NCI-H524 treated with DMSO at 0.1 percent for 48 hours (cell line): ENCODE measurements at places on chromosomes 1 and 21.

- no peak for DNase-seq
These were observed 76.8 kb downstream of the PLD5 start for GRCh38 chr1:242447689-242448088.

DNA sequence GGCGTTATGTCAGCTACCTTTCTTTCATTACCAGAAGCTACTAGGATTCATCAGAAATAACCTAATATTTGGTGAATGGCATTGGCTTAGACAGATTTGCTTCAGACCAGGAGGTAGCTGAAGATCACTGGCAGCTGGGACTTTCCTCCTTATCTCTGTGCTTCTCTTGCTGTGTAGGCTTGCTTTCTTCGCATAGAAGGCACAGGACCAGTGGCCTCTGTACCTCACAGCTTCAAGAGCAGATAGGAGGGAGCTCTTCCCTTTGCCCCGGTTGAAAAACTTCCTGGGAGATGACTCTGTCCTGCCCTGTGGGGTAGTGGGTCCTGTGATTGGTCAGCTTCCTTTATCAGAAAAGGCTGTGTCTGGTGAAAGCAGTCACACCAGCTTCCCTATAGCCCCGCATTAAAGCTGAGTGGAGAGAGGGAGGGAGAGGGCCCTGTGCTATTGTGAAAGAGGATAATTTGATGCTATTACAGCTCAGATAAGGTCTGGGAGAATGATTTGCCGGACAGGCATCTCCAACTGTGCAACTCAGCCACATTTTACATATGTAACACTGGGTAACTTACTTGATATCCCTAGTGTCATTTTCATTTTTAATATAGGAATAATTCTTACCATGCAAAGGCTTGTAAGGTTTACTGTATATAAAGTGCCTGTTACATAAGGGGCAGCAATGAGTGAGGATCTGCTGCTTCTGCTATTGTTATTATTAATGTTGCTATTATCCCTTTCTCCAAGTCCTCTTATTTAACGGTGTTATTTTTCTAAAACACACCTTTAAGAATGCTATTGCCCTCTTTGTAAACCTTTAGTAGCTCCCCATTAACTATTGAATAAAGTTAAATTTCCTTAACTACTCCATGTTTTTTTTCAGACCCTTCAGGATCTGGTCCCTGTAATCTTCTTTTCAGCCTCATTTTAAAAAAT is 31.6 kb downstream of the OSBPL9 start:
- no peak for DNase-seq

DNA sequence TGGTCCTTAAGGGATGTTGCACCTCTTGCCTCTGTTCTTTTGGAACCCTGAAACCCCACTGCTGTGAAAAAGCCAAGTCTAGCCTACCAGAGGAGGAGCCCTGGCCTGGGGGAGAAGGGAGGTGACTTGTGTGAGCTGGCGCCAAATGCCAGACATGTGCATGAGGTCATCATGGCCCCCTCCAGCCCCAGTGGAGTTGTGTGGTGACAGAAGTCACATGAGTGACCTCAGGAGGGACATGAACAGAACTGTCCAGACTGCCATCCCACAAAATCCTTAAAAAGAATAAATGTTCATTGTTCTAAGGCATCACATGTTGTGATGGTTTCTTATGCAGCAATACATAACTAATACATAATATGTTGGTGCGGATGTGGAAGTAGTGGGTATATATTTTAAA is 10.8 kb downstream of the HHAT start:
- DNase-seq = no peak

DNA sequence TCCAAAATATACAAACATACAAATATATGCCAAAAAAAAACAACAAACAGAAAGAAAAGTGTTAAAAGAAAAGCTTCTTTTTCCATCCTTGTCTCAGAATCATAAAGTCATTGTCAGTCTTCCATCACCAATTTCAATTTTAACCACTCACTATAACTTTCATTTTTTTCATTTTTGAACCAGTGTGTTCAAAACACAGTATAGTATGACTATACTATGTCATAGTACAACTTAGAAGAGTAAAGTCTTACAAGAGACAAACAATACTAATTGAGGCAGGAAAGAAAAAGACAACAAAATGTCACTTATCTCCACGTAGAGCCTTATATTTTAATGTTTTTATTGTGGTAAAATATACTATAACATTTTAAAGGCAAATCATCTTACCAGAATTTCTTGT is 7.6 kb downstream of the NSL1 start:
- no peak for DNase-seq

- no peak for DNase-seq
These were observed 64.2 kb downstream of the CYYR1 start for GRCh38 chr21:26508903-26509302.

GRCh38 chr1:110464340-110464739 is 13.4 kb downstream of the PROK1 start:
- no peak for DNase-seq

DNA sequence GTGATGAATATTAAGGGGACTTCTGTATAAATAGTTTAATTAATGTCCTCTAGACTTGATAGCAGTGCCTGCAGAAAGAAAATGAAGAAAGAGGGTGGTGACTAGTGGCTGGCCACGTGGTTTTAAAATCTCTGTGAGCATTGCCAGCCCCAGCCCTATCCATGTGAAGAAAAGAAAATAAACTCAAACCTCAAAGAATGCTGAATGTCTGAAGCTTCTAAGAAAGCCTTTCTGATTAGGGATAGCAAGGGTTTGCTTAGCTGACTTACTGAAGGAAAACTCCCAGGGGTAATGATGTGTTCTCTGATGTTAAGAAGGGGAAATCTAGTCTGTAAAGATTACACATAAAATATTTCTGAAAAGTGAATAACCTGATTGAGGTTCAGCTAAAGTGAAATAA is 31.8 kb downstream of the ADGRL2 start:
- no peak for DNase-seq

GRCh38 chr1:6008696-6009095 is 16.5 kb upstream of the NPHP4 start:
- no peak for DNase-seq

- no peak for DNase-seq
These were observed 70.7 kb upstream of the USP24 start for GRCh38 chr1:55285834-55286233.

GRCh38 chr1:167879508-167879907 is 34.4 kb downstream of the ADCY10 start:
- DNase-seq = no peak

DNA sequence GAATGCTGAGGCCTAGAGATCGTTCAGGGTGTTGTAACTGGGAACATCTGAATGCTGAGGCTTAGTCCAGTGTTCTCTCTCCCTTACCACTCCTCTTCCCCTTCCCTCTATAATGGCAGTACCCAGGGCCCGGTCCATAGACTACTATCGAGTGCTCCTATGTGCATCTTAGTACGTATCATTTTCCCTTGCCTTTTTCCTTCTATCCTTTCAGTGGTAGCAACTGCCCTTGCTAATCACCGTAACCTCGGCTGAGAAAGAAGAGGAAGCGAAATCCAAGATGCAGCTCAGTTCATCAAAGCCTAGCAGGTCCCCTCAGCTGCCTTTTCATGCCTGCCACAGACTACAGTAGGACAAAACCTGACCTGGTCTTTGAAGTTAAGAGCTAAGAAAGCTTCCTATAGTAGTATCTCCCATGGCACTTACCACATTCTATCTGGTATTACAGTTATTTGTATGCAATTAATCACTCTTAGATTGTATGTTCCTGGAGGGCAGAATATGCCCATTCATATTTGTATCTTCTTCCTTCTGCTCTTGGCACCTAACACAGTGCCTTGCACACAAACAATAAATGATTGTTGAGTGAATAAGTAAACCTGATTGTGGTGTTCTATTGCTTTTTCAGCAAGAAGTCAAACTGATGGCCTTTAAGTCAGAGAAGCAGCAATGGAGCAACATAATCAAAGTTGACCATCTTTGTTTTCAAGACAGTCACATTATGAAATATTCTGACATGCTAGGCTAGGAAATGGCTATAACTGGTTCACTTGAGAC is 22.4 kb downstream of the CNIH4 start:
- no peak for DNase-seq
